IMR-90 (cell line): ENCODE measurements at places on chromosomes 16 and 17. TPM values are rescaled to one million over a fixed set of nuclear protein-coding genes. Genes with fewer than 3 reads are reported as not detected.
A peak's percentile ranks its signal among the peaks of the same experiment; 100 is the strongest.

- H3K4me3 ChIP-seq = no peak overlapping the region
- H3K27ac ChIP-seq = peak overlapping the region; percentile 44; the same call in 1 of the 2 replicates
- DNase-seq = peak; percentile 77
Observed at GRCh38 chr16:81431554-81432353, 12.9 kb upstream of the CMIP start.

- peak; percentile 62 for DNase-seq
- H3K27ac ChIP-seq = peak within 1 kb of the TSS; percentile 93
- H3K36me3 ChIP-seq = peaks cover 7% of the 10 kb centered on the region
- peaks cover 4% of the 10 kb centered on the region for H3K27me3 ChIP-seq
- peak within 1 kb of the TSS; percentile 63 for H3K4me3 ChIP-seq
Observed at GRCh38 chr17:48610282-48611211, at the start of gene HOXB7. Gene HOXB7 (minus strand): TSS chr17:48611017. CDS start chr17:48610918, 99 bp downstream.

GRCh38 chr17:17298108-17298507 lies 5.1 kb upstream of the NT5M start:
- no peak overlapping the region for H3K4me3 ChIP-seq
- no peaks in the 10 kb centered on the region for H3K36me3 ChIP-seq
- H3K4me1 ChIP-seq = peaks cover 9% of the 10 kb centered on the region
- no peaks in the 10 kb centered on the region for H3K27me3 ChIP-seq

DNA sequence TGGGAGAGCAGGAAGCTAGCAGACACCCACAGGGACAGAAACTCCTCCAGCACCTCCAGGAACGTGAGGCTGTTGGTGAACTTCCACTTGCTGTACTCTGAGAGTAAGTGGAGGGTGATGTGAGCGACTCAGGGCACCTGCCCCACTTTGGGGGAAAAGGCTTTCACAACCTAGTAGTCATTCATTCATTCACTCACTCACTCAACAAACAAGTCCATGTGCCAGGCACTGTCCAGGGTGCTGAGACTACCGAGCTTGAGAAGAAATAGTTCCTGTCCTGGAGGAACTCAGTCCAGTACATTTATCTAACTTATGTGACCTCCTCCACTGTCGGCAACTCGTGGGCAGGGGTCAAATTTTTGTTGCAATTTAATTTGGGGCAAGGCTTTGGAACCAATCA lies 26.6 kb downstream of the LGALS9 start:
- H3K27ac ChIP-seq = no peak overlapping the region
- peaks cover 6% of the 10 kb centered on the region; the same call in 1 of the 2 replicates for H3K27me3 ChIP-seq
- H3K4me1 ChIP-seq = no peaks in the 10 kb centered on the region
- peak; percentile 18 for DNase-seq
- no peaks in the 10 kb centered on the region for H3K36me3 ChIP-seq
- H3K4me3 ChIP-seq = no peak overlapping the region

DNA sequence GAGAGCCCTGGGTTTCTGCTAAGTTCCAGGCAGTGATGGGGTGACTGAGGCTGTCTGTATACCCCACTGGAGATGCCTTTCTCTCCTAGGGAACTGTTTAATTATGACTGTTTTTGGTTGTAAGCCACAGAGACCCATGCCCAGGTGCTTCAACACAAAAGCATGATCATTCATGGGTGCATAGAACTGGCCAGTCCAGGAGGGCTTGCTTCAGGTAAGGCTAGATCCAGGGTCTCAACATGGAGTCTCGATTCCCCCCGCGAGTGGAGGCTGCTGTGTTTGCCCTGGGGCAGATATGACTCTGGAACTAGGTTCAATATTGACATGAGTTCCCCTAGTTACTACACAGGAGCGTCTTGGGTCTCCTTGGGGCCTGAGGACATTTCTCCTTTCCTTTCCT lies 17.8 kb downstream of the NAGPA start:
- no peaks in the 10 kb centered on the region for H3K4me1 ChIP-seq
- H3K27ac ChIP-seq = no peak overlapping the region
- no peak overlapping the region for H3K4me3 ChIP-seq
- peaks cover 24% of the 10 kb centered on the region for H3K27me3 ChIP-seq
- H3K36me3 ChIP-seq = no peaks in the 10 kb centered on the region
- DNase-seq = no peak

GRCh38 chr17:60090417-60090816 lies 11.7 kb upstream of the HEATR6 start:
- H3K27me3 ChIP-seq = no peaks in the 10 kb centered on the region
- DNase-seq = no peak
- no peak overlapping the region for H3K4me3 ChIP-seq
- no peak overlapping the region for H3K27ac ChIP-seq

DNA sequence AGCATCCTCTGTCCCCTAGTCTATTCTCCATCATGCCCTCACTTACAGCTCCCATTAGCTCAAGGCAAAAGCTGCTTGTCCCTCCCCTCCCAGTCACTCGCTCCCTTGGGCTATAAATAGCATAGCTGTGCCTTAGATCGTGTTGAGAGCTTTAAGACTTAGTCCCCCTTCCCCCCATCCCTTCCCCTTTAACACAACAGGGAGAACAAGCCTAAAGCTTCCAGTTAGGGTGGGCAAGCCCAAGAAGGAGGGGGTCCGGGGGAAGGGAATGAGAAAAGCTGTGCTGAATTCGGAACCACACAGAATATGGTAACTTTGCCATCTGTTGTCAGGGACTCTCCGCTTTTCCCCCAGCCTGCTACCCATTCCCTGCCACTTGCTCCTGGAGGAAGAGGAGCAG lies 4.9 kb upstream of the HIGD1B start:
- no peak overlapping the region for H3K27ac ChIP-seq
- no peaks in the 10 kb centered on the region; the same call in 1 of the 2 replicates for H3K36me3 ChIP-seq
- H3K27me3 ChIP-seq = no peaks in the 10 kb centered on the region
- peaks cover 13% of the 10 kb centered on the region for H3K4me1 ChIP-seq
- H3K4me3 ChIP-seq = no peak overlapping the region

DNA sequence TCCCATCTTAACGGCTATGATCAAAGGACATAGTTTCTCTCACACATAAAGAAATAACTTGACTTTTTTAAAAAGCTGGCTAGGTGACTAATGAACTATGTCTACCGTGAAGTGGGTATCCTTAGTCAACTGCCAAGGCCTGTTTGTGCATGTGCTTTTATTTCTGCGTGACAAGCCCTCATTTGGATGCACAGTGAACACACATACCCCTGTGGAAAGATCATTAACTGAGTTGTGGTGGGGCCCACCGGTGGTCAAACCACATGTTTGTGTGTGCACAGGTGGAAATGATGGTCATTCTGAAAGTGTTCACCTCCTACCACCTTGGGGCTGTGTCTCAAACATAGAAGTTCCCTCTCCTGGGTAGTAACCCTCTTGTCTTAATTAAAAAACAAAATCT lies 256.1 kb upstream of the SALL1 start:
- H3K4me1 ChIP-seq = peaks cover 3% of the 10 kb centered on the region
- H3K27ac ChIP-seq = no peak overlapping the region
- H3K27me3 ChIP-seq = no peaks in the 10 kb centered on the region
- no peak overlapping the region for H3K4me3 ChIP-seq
- DNase-seq = no peak

- no peaks in the 10 kb centered on the region for H3K36me3 ChIP-seq
- H3K4me3 ChIP-seq = no peak overlapping the region
- H3K4me1 ChIP-seq = peaks cover 3% of the 10 kb centered on the region
- H3K27ac ChIP-seq = no peak overlapping the region
- H3K27me3 ChIP-seq = peaks cover 65% of the 10 kb centered on the region
Observed at GRCh38 chr17:7292729-7293128, 1.7 kb downstream of the YBX2 start.

GRCh38 chr17:59870482-59870881 lies 22.3 kb downstream of the TUBD1 start:
- H3K27ac ChIP-seq = no peak overlapping the region
- no peak overlapping the region for H3K4me3 ChIP-seq
- no peaks in the 10 kb centered on the region for H3K4me1 ChIP-seq
- H3K27me3 ChIP-seq = no peaks in the 10 kb centered on the region
- H3K36me3 ChIP-seq = peaks cover 3% of the 10 kb centered on the region
- DNase-seq = no peak

GRCh38 chr16:88526906-88527185 lies 43.4 kb upstream of the ZC3H18 start:
- H3K27me3 ChIP-seq = no peaks in the 10 kb centered on the region
- H3K36me3 ChIP-seq = peaks cover 4% of the 10 kb centered on the region; the same call in 1 of the 2 replicates
- H3K4me3 ChIP-seq = no peak overlapping the region
- H3K4me1 ChIP-seq = peaks cover 1% of the 10 kb centered on the region; the same call in 1 of the 2 replicates

DNA sequence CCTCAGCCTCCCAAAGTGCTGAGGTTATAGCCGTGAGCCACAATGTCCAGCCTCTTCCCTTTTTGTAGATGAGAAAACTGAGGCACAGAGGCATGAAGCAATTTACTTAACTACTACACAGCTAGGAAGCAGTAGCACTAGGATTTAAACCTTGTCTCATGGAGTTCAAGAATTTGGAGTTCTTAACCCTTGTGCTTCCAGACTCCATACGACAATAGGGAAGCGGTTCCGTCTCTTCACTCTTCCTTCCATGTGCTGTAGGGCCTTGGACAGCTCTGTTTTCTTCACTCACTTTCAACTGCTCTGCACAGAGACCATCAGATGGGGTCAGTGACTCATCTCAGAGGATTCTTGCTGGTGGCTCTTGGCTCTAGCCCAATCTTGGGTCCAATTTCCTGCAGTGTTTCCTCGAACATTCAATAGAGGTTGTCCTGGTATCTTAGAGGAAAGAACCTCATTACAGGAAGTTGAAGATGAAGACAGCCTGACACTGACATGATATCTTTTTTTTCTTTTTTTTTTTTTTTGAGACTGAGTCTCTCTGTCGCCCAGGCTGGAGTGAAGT lies 19.3 kb downstream of the ITGAL start:
- no peak overlapping the region for H3K27ac ChIP-seq
- peaks cover 3% of the 10 kb centered on the region; the same call in 1 of the 2 replicates for H3K4me1 ChIP-seq
- no peaks in the 10 kb centered on the region for H3K36me3 ChIP-seq
- DNase-seq = peak; percentile 83
- H3K27me3 ChIP-seq = peaks cover 9% of the 10 kb centered on the region
- no peak overlapping the region for H3K4me3 ChIP-seq

DNA sequence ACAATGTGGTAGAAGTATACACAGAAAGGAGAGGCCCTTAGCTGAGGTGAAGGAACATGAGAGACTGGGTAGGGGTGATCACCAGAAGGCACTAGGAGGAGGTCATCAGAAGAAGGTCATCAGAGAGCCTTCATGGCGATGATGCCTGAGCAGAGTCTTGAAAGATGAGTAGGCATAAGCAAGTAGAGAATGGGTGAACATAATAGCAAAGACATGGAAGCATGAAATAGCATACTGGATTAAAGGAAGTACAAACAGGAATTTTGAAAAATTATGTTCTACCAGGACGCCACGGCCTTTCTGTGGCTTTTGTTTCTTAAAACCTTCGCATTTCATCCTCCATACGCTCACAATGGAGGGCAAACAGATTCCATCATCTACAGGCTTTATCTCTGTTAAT lies 2.9 kb downstream of the IKZF3 start:
- no peak for DNase-seq
- peaks cover 2% of the 10 kb centered on the region; the same call in 1 of the 2 replicates for H3K4me1 ChIP-seq
- no peak overlapping the region for H3K4me3 ChIP-seq
- no peaks in the 10 kb centered on the region for H3K36me3 ChIP-seq
- no peak overlapping the region for H3K27ac ChIP-seq

GRCh38 chr17:82231562-82232321 lies 2.9 kb downstream of the SLC16A3 start:
- DNase-seq = peak; percentile 40
- peak overlapping the region; percentile 91 for H3K27ac ChIP-seq
- H3K4me1 ChIP-seq = peaks cover 43% of the 10 kb centered on the region
- H3K27me3 ChIP-seq = no peaks in the 10 kb centered on the region
- H3K4me3 ChIP-seq = peak overlapping the region; percentile 98

- no peak overlapping the region for H3K4me3 ChIP-seq
- no peak for DNase-seq
- H3K36me3 ChIP-seq = peaks cover 50% of the 10 kb centered on the region
- H3K27ac ChIP-seq = no peak overlapping the region
- H3K4me1 ChIP-seq = peaks cover 15% of the 10 kb centered on the region
- H3K27me3 ChIP-seq = no peaks in the 10 kb centered on the region
Observed at GRCh38 chr17:39920218-39921210, 2.1 kb upstream of the GSDMB start.

DNA sequence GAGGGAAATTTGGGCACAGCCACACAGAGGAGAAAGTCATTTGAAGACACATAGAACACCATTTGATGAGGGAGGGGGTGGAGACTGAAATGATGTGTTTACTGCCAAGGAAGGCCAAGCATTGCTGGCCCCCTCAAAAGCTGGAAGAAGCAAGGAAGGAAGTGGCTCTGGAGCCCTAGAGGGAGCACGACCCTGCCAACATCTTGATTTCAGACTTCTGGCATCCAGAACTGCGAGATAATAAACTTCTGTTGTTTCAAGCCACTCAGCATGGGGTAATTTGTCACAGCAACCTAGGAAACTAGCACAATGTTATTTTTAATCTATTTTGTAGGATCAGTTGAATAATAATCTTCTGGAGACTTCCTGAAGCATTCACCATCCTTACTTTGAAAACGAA lies 314.8 kb upstream of the GOT2 start:
- H3K27me3 ChIP-seq = no peaks in the 10 kb centered on the region
- no peak for DNase-seq
- no peaks in the 10 kb centered on the region for H3K36me3 ChIP-seq
- no peak overlapping the region for H3K27ac ChIP-seq

DNA sequence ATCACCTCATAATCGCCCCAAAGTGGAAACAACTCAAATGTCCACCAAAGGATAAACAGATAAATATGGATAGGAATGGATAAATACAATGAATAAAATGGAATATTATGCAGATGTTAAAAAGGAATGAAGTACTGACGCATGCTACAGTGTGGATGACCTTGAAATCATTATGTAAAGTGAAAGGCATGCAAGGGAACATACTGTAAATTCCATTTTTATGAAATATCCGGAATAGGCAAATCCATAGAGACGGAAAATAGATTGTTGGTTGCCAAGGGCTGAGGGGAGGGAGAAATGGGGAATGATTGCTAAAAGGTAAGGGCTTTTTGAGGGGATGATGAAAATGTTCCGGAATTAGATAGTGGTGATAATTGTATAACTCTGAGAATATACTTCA lies 36.0 kb downstream of the STAT5B start:
- no peak for DNase-seq
- H3K4me3 ChIP-seq = no peak overlapping the region
- H3K4me1 ChIP-seq = peaks cover 2% of the 10 kb centered on the region; the same call in 1 of the 2 replicates
- no peaks in the 10 kb centered on the region for H3K27me3 ChIP-seq
- no peak overlapping the region for H3K27ac ChIP-seq

DNA sequence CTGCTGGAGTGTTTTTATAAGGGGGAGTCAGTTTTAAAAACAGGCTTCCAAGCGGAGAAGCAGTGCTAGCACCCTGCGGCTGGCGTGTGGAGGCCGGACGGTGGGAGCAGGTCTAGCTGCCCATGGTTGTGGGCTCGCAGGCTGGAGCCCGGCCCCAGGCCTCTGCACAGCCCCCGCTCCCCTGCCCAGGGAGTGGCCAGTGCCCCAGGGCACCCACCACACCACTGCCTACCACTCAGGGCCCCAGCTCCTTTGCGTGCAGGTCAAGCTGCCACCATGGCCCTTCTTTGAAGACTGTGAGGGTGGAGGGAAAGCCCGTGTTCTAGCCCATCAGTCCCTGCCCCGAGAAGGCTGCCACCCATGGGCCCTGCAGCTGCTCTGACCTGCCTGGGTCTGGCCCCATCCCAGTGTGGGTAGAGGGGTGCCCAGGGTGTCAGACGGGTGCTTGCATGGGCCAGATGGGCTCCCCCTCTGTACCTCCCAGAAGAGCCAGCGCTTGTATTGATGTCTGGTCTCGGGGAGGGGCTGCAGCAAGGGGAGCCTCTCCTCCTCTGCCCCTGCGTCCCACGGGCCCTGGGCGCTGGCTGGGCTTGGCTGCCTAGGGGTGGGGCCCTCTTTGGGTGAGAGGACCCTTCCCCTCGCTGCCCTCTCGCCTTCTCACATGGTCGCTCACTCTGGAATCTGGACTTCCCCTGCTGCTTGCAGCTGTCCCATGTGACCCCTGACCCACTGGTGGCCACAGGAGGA lies 1.5 kb upstream of the NUDT16L1 start:
- H3K4me3 ChIP-seq = no peak overlapping the region
- H3K36me3 ChIP-seq = peaks cover 30% of the 10 kb centered on the region
- H3K27ac ChIP-seq = no peak overlapping the region
- DNase-seq = no peak

The NPIPA5 gene
- total RNA-seq = not detected in 2 replicates

The LPO gene
- not detected in 2 replicates for total RNA-seq

The APPBP2 gene
- 86.7 and 93.9 TPM in 2 replicates for total RNA-seq

The BRIP1 gene
- total RNA-seq = 19.7 and 34.4 TPM in 2 replicates
